ENCODE measurements at places on chromosomes 1 and 21.

DNA sequence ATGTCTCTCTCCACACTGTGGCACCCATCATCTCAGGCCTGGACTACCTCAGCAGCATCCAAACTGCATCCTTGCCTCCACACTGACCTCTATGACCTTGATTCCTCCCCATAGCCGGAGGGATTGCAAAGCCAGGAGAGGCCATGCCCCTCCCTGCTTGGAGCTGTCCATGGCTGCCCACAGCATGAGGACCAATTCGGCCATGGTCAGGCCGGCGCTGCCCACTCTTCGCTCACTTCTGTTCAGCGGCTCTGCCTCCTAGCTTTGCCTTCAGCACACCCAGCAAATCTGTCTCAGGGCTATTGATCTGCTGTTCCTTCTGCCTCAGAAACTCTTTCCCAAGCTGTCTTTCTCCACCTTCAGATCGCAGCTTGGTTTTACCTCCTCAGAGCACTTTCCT lies 94.5 kb downstream of the TNR start:
- no peak for DNase-seq

GRCh38 chr1:223052462-223052861 lies 90.6 kb downstream of the TLR5 start:
- DNase-seq: no peak

- DNase-seq: no peak
These were observed 51.1 kb downstream of the RBM11 start for GRCh38 chr21:14267076-14267475.

- DNase-seq: no peak
These were observed 46.2 kb downstream of the C1orf198 start for GRCh38 chr1:230822092-230822581.

- no peak for DNase-seq
These were observed 161.3 kb upstream of the CTTNBP2NL start for GRCh38 chr1:112234710-112235109.

DNA sequence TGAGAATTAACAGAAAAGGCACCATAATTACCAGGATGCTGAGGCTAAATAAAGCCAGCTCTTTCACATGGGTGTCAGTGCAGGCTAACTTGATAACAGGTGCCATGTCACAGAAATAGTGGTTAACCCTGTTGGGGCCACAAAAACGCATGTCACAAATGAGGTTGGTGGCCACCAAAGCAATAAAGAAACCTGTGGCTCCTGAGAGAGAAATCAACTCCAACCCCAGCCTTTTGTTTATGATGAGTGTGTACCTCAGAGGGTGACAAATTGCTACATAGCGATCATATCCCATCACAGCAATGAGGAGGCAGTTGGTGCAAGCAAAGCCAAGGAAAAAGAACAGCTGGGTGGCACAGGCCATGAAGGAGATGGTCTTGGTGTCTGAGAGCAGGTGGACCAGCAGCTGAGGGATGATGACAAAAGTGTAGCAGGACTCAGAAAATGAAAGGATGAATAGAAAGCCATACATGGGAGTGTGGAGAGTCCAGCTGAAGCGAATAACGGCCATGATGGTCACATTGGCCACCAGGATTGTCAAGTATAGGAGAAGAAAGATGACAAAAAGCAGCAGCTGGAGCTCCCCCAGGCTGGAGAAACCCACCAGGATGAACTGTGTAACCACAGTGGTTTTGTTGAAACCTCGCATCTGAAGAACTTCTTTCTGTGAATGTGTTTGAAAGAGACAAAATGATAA lies at the start of gene OR10T2:
TSS of gene OR10T2 (minus strand) at position 649 of the 697 bp plus-strand sequence. CDS start at position 649, 0 bp downstream.
- DNase-seq: no peak

DNA sequence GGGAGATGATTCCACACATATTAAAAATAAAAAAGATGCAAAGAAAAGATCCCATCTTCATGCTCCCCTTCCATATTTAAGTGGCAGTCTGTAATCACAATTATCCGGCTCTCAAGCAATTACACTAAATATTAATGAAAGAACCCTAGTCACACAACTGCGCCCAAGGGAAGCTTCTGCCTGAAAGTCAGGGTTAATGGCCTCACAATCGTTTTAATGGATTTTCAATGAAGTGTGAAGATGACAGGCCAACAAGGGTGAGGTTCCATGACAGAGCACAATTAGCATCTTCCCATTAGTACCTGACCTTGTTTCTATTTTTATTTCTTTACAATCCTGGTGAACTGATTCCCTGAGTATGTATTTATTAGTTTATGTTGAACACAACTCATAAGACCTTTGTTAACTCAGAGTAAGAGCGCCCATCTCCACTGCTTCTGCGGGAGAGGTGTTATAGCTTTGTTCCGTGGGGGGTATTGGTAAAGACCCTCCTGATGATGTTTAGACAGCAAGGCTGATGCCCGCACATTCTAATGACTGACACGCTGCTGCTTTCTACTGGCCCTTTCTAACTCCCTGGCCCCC lies 80.9 kb downstream of the IER5 start:
- no peak for DNase-seq

- no peak for DNase-seq
These were observed 130.7 kb upstream of the COL11A1 start for GRCh38 chr1:103239034-103239433.

DNA sequence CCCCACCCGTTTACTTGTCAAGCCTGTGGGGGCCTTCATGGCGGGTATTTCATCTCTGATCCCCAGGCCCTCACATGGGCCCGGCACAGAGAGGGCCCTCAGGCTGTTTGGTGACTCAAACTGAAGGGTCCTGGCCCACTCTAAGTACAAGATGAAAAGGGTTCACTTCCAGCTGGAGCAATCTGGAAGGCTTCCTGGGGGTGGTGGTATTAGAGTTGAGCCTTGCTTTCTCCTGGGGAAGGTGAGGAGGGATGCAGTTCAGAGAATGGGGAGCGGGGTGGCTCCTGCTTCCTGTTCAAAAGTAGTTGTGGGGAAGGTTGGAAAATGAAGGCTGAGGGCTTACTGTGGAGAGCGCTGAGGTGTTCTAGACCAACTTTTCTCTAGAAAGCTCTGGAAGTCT lies 47.7 kb downstream of the DHRS3 start:
- DNase-seq: no peak

GRCh38 chr1:116962987-116963639 lies 38.4 kb upstream of the CD101 start:
- no peak for DNase-seq

DNA sequence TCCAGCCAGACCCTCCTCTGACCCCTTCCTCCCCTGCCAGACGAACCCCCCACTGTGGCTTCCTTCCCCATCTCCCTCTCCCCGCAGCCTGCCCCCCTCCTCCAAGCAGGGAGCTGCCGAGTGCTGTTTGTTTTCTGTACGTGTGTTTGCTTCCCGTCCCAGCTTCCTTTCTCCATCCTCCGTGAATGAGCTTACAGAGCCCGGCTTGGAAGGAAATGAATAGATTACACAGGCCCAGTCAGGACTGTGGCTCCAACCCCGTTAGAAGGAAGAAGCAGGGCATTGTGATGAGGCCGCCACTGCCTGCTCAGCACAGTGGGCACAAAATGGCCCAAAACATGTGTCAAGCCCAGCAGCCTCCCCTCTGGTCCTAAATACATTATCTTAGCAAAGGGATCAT lies 123.2 kb downstream of the IGSF21 start:
- no peak for DNase-seq

- no peak for DNase-seq
These were observed 311.9 kb downstream of the PCP4 start for GRCh38 chr21:40179166-40179565.

GRCh38 chr21:43611598-43612369 lies 47.5 kb downstream of the HSF2BP start:
- DNase-seq: no peak

GRCh38 chr1:29966526-29967045 lies 730.3 kb downstream of the PTPRU start:
- no peak for DNase-seq

- no peak for DNase-seq
These were observed 23.3 kb downstream of the KMO start for GRCh38 chr1:241555526-241555925.

GRCh38 chr21:45529785-45530422 lies 12.3 kb downstream of the SLC19A1 start:
- no peak for DNase-seq

Measured in NCI-H1436 treated with DMSO at 0.1 percent for 48 hours (cell line).